HFFc6 (cell line): ENCODE measurements at places on chromosomes 16 and 17. TPM values are rescaled to one million over a fixed set of nuclear protein-coding genes. Genes with fewer than 3 reads are reported as not detected.

- H3K4me1 ChIP-seq, result peaks cover 27% of the 10 kb centered on the region
- H3K36me3 ChIP-seq, result no peaks in the 10 kb centered on the region
- H3K4me3 ChIP-seq, result no peak overlapping the region
- DNase-seq, result no peak
- H3K27ac ChIP-seq, result no peak overlapping the region
Measured at GRCh38 chr17:14776791-14777190, 475.9 kb downstream of the HS3ST3B1 start.

- H3K27ac ChIP-seq, result no peak overlapping the region
- no peak for DNase-seq
- H3K36me3 ChIP-seq, result no peaks in the 10 kb centered on the region
- 0 out of 2 replicates have a peak, but pooled peaks cover 5% of the 10 kb centered on the region for H3K4me1 ChIP-seq
Measured at GRCh38 chr17:78131172-78132083, 857 bp downstream of the TMC8 start.

GRCh38 chr17:32015245-32016013, 8.2 kb downstream of the LRRC37B start:
- DNase-seq, result no peak
- H3K27me3 ChIP-seq, result no peaks in the 10 kb centered on the region

- 0 out of 2 replicates have a peak, but pooled peaks cover 5% of the 10 kb centered on the region for H3K4me1 ChIP-seq
- DNase-seq, result no peak
- H3K27ac ChIP-seq, result no peak overlapping the region
- H3K4me3 ChIP-seq, result no peak overlapping the region
Measured at GRCh38 chr17:55417411-55418268, 4.0 kb downstream of the MMD start.

DNA sequence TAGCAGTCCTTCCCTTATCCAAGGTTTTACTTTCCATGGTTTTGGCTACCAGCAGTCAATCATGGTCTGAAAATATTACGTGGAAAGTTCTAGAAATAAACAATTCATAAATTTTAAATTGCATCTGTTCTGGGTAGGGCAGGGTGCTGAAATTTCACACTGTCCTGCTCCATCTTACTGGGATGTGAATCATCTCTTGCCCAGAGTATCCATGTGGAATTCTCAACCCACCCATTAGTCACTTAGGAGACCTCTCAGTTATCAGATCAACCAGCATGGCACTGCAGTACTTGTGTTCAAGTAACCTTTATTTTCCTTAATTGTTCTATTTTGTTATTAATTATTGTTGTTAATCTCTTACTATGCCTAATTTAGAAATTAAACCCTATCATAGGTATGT, 202.8 kb upstream of the CPHXL start:
- H3K27me3 ChIP-seq, result no peaks in the 10 kb centered on the region
- no peak overlapping the region for H3K27ac ChIP-seq
- DNase-seq, result no peak
- H3K4me1 ChIP-seq, result no peaks in the 10 kb centered on the region
- no peaks in the 10 kb centered on the region for H3K36me3 ChIP-seq

GRCh38 chr16:67676939-67677338, 10.3 kb downstream of the C16orf86 start:
- no peaks in the 10 kb centered on the region for H3K27me3 ChIP-seq
- DNase-seq, result no peak
- peaks cover 8% of the 10 kb centered on the region for H3K4me1 ChIP-seq
- no peaks in the 10 kb centered on the region for H3K36me3 ChIP-seq
- no peak overlapping the region for H3K4me3 ChIP-seq

- peaks cover 24% of the 10 kb centered on the region; the same call in 1 of the 2 replicates for H3K36me3 ChIP-seq
- H3K4me1 ChIP-seq, result peaks cover 35% of the 10 kb centered on the region
- peaks cover 17% of the 10 kb centered on the region for H3K27me3 ChIP-seq
- no peak for DNase-seq
- H3K27ac ChIP-seq, result peak overlapping the region; percentile 97
Measured at GRCh38 chr16:30774367-30775130, 12.4 kb downstream of the RNF40 start.

GRCh38 chr16:88732172-88732960, 26.1 kb downstream of the CTU2 start:
- H3K27ac ChIP-seq, result no peak overlapping the region
- peaks cover 4% of the 10 kb centered on the region for H3K27me3 ChIP-seq
- H3K4me3 ChIP-seq, result no peak overlapping the region
- no peaks in the 10 kb centered on the region for H3K4me1 ChIP-seq
- peaks cover 12% of the 10 kb centered on the region; the same call in 1 of the 2 replicates for H3K36me3 ChIP-seq

DNA sequence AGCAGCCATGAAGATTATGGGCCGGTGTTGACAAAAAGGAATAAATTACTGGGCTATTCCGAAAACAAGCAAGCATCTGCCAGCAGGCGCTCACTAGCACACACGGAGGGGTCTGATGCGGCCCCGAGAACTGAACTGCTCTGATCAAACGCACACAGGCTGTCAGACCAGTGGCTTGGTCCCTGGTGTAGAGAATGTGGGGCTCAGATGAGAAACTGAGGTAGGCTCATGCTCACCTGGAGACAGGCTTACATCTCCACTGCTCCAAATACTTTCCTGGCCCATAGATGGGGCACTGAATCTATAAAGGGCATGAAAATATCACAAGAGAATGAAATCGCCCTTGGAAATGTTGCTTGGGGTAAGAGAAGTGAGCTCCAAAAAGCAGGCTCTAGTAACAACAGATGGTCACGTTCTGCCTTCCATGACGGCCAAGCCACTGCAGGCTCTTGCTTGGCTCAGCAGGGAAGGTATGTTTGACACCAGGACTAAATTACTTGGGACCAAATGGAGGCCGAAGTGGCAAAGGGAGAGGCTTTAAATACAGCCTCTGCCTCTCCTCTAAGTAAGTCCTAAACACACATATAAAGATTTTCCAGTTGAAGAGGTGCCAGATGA, 5.4 kb downstream of the ABR start:
- peaks cover 11% of the 10 kb centered on the region for H3K27me3 ChIP-seq
- no peak for DNase-seq
- H3K4me3 ChIP-seq, result no peak overlapping the region
- H3K36me3 ChIP-seq, result no peaks in the 10 kb centered on the region
- peaks cover 11% of the 10 kb centered on the region; the same call in 1 of the 2 replicates for H3K4me1 ChIP-seq
- no peak overlapping the region for H3K27ac ChIP-seq

GRCh38 chr16:27822996-27823395, 240.5 kb downstream of the GSG1L start:
- H3K4me3 ChIP-seq, result no peak overlapping the region
- peaks cover 56% of the 10 kb centered on the region for H3K27me3 ChIP-seq
- no peak for DNase-seq
- H3K27ac ChIP-seq, result no peak overlapping the region
- H3K36me3 ChIP-seq, result no peaks in the 10 kb centered on the region

DNA sequence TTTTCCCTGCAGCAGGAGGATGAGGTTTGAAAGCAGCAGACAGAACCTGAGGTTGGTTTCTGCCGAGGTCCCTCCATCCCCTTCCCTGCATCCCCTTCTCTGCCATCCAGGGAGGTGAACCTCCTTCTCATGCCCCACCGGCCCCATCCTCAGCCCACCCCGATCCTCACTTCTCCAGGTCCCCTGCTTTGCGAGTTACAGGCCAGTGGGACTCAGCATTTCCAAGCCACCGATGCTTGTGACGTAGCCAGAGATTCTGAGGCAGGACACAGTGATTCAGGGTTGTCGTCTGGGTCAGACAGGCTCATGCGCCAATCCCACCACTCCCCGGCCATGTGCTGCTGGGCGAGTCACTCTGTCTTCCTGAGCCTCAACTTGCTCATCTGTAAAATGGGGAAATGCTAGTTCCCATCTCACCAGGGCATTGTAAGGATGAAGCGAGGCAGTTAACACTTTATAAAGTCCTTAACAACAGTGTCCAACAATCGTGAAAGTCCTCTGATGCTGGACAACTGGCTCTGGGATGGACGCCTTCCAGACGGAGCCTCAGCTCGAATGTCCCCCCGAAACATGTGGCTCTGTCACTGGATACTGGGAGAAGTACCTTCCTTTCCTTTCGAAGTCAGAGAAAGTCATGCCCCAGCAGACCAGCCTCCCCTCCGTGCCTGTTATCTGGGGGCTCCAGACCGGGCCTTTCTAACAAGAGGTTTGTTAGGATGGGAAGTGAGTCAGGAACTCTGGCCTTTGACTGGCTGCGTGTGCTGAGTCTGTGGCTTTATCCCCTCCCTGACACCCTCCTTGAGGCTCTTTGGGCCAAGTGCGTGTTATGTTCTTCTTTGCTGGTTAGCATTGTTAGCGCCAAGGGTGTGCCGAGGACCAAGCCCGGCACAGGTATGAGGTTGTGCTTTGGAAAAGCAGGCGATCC, 21.9 kb downstream of the SEC14L5 start:
- H3K27ac ChIP-seq, result no peak overlapping the region
- peaks cover 11% of the 10 kb centered on the region for H3K27me3 ChIP-seq
- DNase-seq, result no peak
- H3K4me3 ChIP-seq, result no peak overlapping the region

GRCh38 chr17:57999496-58000017, 7.5 kb downstream of the SRSF1 start:
- no peak overlapping the region for H3K4me3 ChIP-seq
- peaks cover 65% of the 10 kb centered on the region for H3K4me1 ChIP-seq
- DNase-seq, result peak; percentile 76
- peaks cover 62% of the 10 kb centered on the region for H3K36me3 ChIP-seq
- peaks cover under 1% of the 10 kb centered on the region for H3K27me3 ChIP-seq
- H3K27ac ChIP-seq, result peak overlapping the region; percentile 73

GRCh38 chr16:49826515-49826914, 29.4 kb downstream of the ZNF423 start:
- no peaks in the 10 kb centered on the region for H3K4me1 ChIP-seq
- DNase-seq, result no peak
- H3K27ac ChIP-seq, result no peak overlapping the region
- no peaks in the 10 kb centered on the region for H3K36me3 ChIP-seq
- H3K4me3 ChIP-seq, result no peak overlapping the region

DNA sequence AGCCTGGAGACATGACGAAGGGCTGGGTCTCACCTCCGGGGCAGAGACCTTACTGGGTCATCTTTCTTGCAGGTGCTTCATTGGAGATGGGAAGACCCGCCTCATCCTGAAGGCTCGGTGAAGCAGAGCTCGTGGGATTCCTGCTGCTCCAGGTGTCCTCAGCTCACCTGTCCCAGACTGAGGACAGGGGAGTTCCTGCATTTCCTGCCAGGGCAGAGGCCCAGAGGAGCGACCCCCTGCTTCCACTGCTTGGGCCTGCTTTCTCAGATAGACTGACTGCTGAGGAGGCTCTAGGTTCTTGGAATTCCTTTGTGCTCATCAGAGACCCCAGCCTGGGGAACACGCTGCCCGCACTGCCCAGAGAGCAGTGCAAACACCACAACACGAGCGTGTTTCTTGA, 11.6 kb downstream of the AQP8 start:
- H3K4me1 ChIP-seq, result peaks cover 6% of the 10 kb centered on the region
- no peak overlapping the region for H3K4me3 ChIP-seq
- peaks cover 4% of the 10 kb centered on the region; the same call in 1 of the 2 replicates for H3K27me3 ChIP-seq

DNA sequence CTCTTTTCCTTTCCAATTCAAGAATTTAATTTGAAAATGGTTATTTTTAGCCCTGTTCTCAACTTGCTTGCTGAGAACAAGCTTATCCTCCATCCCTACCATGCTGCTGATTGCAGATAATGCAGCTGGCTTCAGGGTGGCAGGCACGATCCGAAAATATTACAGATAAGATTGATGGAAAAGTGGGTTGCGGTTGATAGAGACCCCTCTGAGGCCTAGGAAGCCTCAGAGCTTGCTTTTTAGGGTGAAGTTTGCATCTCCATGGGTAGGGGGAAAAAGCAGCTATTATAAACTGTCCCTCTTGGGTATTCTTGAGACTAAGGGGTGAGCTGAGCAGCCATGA, 116.5 kb upstream of the GOT2 start:
- DNase-seq, result no peak
- peaks cover 2% of the 10 kb centered on the region for H3K27me3 ChIP-seq
- no peak overlapping the region for H3K27ac ChIP-seq
- no peak overlapping the region for H3K4me3 ChIP-seq
- H3K36me3 ChIP-seq, result no peaks in the 10 kb centered on the region

DNA sequence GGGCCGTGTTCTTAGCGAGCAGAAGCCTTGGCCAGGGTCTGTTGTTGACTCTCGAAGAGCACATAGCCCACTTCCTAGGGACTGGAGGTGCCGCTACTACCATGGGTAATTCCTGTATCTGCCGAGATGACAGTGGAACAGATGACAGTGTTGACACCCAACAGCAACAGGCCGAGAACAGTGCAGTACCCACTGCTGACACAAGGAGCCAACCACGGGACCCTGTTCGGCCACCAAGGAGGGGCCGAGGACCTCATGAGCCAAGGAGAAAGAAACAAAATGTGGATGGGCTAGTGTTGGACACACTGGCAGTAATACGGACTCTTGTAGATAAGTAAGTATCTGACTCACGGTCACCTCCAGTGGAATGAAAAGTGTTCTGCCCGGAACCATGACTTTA, 18.5 kb downstream of the RSPRY1 start:
- H3K27me3 ChIP-seq, result no peaks in the 10 kb centered on the region
- H3K27ac ChIP-seq, result no peak overlapping the region
- peaks cover 22% of the 10 kb centered on the region for H3K36me3 ChIP-seq
- no peak for DNase-seq

GRCh38 chr17:16908273-16908672, 63.6 kb downstream of the TNFRSF13B start:
- no peak overlapping the region for H3K4me3 ChIP-seq
- H3K4me1 ChIP-seq, result peaks cover 53% of the 10 kb centered on the region
- no peak for DNase-seq
- H3K27ac ChIP-seq, result no peak overlapping the region
- peaks cover 5% of the 10 kb centered on the region for H3K27me3 ChIP-seq

- DNase-seq, result no peak
- H3K4me3 ChIP-seq, result no peak overlapping the region
- no peak overlapping the region for H3K27ac ChIP-seq
- H3K27me3 ChIP-seq, result peaks cover 17% of the 10 kb centered on the region
- no peaks in the 10 kb centered on the region for H3K4me1 ChIP-seq
- no peaks in the 10 kb centered on the region for H3K36me3 ChIP-seq
Measured at GRCh38 chr17:79607940-79608623, 2.8 kb downstream of the RBFOX3 start.

DNA sequence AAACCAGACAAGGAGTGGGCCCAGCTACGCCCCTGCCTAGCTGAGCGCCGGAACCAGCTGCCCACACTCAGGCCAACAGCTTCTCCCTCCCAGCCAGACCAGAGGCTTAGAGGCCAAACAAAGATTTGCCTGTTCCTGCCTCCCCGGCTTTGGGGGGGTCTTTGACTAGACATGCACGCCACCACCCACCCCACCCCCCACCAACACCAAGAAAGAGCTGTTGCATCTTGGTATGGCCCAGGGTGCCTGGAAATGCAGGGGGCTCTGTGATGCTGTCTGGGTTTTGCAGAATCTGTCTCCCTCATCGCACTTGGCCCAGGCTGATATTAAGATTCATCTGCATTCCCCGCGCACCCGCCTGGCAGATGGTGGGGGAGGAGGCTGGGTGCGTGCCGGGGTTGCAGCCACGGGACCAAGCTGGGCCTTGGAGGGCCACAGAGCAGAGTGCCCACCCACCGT, 1.3 kb upstream of the NXPH3 start:
- no peak for DNase-seq
- peaks cover 22% of the 10 kb centered on the region for H3K4me1 ChIP-seq
- no peak overlapping the region for H3K4me3 ChIP-seq
- H3K36me3 ChIP-seq, result no peaks in the 10 kb centered on the region

GRCh38 chr16:68948230-68948910, 105.0 kb downstream of the TANGO6 start:
- no peak overlapping the region for H3K4me3 ChIP-seq
- H3K27ac ChIP-seq, result no peak overlapping the region
- no peak for DNase-seq
- H3K27me3 ChIP-seq, result no peaks in the 10 kb centered on the region
- peaks cover 11% of the 10 kb centered on the region for H3K4me1 ChIP-seq

The MAPK7 gene
- total RNA-seq, result 21.7 to 29.4 TPM (median 24.1 TPM) in 3 replicates

The AATK gene
- total RNA-seq, result 0.27 to 0.43 TPM (median 0.39 TPM) in 3 replicates

The KIF18B gene
- 11.4 to 25.4 TPM (median 23.4 TPM) in 3 replicates for total RNA-seq

The SCPEP1 gene
- total RNA-seq, result 34.7 to 41.6 TPM (median 39.7 TPM) in 3 replicates

The KRTAP1-1 gene
- total RNA-seq, result 0.21 to 1.0 TPM (median 0.55 TPM) in 3 replicates

The USP6 gene
- 0.02 to 0.09 TPM (median 0.08 TPM) in 3 replicates for total RNA-seq

The ABCA6 gene
- total RNA-seq, result not detected in 3 replicates

The PEX12 gene
- total RNA-seq, result 7.0 to 8.4 TPM (median 8.2 TPM) in 3 replicates
